Aorta (tissue), 5 donors: ENCODE measurements at places on chromosomes 5 and 9. TPM values are rescaled to one million over a fixed set of nuclear protein-coding genes. Genes with fewer than 3 reads are reported as not detected.

Gene GARIN3
- not detected for total RNA-seq

DNA sequence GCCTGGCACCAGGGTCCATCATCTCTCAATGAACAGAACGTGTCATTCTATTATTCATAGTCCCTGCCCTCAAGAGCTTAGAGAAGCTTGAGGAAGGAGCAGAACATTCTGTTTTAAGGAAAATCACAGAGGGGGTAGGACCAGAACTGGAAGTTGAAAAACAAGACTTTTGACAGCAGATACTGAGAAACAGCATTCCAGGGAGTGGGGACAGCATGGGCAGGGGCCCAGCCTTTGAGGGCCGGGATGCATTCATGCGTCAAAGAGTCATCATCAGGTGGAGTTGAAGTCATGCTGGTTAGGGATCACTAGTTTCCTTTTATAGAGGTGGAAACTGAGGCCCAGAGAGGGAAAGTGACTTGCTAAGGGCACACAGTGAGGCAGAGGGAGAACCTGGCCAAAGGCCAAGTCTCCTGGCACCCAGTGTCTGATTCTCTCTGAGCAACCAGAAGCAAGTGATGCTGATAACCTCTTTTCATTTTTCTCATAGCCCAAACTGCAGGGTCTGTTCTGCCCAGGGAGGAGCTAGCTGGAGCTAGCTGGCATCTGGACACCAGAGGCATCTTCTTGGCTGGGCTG, 41.5 kb upstream of the STXBP1 start:
- DNase-seq = no peak

- DNase-seq = no peak
These were observed 51.4 kb downstream of the ZNF354C start for GRCh38 chr5:179111267-179112207.

DNA sequence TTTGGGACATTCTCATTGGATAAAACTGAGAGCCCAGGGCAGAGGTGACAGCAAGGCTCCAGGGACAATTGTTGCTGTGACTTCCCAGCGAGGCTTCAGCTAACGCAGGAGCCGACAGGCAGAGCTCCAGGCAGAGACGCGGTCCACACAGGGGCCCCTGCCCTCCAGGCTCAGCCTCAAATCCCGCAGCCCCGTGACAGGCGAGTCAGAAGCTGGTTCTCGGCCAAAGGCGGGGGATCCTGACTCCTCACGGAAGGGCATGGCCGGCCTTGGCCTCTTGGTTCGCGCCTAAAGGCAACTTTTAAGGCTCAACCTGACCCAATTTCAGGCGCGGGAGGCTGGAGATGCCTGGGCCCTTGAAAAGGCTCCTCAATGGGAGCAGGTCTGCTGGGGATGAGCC, 21.3 kb downstream of the SLC12A7 start:
- DNase-seq = no peak

- DNase-seq = no peak
These were observed 183.3 kb downstream of the IRX1 start for GRCh38 chr5:3778945-3779344.

DNA sequence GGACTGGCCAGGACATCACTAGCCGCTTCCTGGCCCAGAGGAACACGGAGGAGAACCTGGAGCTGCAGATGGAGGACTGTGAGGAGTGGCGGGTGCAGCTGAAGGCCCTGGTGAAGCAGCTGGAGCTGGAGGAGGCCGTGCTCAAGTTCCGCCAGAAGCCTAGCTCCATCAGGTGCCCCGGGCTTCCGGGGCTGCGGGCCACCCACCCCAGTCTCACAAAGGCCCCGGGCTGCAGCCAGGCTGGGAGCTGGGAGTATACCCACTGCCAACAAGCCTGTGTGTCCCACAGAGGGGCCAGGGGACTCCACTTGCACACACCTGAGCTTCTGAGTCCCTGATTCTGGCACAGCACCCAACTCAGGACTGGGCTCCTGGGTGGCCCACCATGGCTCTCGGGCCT, 1.7 kb upstream of the RABL6 start:
- peak; percentile 42 for DNase-seq
